SHP77 (cell line): ENCODE measurements at places on chromosomes 3 and 15.

- DNase-seq, result no peak
These were observed 39.0 kb downstream of the LRTM1 start for GRCh38 chr3:54888873-54889272.

DNA sequence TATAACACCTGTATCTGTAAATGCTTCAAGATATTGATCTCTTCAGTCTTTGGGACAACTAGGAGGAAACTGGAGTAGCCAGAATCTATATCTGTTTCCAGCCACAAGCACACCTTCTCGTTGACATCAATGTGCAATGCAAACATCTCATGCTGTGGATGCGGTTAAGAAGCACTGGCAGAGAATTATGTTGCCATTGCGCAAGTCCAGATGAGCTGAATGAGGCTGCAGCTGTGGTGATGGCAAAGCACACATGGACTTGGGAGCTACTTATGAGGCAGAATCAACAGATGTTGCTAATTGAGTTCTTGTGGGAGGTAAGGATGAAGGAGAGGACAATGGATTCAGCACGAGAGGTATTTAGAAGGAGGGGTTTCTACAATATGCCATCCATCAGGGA, 90.9 kb downstream of the STRIT1 start:
- DNase-seq, result no peak

GRCh38 chr3:42148982-42149432, 57.9 kb downstream of the TRAK1 start:
- peak; percentile 64 for DNase-seq

GRCh38 chr3:30516238-30516637, 90.2 kb upstream of the TGFBR2 start:
- DNase-seq, result peak; percentile 3

- DNase-seq, result no peak
These were observed 72.9 kb downstream of the TM4SF4 start for GRCh38 chr3:149547413-149547812.

DNA sequence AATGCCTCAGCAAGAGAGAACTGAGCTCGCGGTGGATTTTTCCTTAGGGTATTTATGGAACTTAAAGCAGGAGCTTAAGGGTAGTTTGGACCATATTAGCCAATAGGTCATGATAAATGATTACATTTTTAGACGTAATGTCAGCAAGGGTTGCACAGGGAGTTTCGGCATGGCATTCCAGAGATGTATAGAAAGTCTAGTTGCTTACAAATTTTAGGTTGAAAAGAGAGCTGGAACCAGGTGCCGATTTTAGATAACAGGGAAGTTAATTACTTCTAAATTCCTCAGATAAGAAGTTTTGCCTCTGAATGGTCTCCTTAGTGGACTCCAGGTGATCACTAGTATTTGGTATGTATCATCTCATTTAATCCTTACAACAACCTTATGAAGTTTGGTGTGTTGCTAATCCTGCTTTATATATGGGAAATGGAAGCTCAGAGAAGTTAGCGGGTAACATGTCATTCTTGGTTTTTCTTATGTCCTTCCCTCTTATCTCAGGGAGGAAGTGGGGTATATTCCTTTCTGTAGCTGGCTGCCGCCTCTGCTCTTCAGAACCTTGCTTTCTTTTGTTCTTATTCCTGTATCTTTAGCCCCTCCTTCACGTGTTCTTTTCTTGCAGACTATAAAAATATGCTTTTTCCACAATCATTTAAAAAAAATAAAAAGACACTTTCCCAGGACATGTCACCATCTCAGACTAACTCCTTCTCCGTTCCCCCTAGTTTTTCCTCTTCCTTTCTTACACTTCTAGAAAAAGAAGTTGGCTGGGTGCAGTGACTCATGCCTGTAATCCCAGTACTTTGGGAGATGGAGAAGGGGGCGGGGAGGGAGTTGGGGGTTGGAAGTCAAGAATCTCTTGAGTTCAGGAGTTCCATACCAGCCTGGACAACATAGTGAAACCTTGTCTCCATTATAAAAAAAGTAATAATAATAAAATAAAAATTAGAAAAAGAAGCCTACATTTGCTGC, 25.7 kb downstream of the IQGAP1 start:
- no peak for DNase-seq

DNA sequence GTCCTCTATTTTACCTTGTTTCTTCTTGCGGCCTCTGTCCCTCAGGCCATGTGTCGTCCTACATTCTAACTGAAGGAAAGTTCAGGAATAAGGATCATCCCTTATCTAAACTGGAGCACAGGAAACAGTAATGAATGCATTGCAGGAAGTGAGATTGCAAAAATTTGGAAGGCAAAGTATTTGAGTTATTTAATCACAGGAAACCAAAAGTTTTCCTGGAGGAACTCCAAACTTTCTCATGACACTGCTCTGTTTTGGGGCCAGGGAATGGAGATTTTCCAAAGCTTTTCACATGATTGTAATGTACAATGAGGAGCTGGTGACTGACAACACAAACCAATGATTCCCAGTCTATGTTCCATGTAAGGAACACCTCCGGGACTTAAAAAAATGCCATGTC, 57.8 kb upstream of the PLSCR4 start:
- DNase-seq, result no peak

- DNase-seq, result no peak
These were observed 327.4 kb downstream of the NAALADL2 start for GRCh38 chr3:175186511-175186910.

DNA sequence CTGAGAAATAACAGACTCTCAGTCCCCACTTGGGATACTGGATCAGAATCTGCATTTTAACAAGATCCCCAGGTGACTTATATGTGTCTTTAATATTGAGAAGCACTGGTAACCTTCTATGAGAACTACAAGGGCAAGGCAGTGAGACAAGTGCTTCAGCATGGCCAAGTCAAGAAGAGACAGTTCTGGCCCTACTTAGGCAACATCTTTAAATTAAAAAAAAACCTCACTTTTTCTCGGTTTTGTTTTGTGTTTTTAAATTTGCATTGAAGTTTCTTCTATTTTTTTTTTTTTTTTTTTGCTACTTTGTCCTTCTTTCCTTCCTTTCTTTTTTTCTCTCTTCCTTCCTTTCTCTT, 42.5 kb upstream of the SPTSSB start:
- DNase-seq, result no peak

DNA sequence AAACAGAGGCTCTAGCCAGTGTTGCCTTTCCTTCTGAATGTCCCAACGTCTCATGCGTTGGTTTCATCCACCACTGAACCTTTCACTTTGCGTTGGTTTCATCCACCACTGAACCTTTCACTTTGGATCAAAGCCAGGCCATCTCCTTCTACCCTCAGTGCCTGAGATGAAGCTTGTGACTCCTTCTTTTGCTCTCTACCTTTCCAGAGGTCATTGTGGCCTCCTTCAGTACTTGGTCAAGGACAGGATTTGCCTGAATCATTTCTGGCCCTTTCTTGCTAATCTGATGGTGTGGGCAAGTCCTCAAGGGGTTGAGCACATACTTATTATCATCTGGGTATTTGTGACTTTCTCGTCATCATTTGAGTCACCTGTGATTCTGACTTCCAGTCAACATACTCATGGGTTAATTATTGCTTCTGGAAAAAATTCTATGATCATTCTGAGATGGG, 50.0 kb downstream of the SELENOT start:
- DNase-seq, result no peak

GRCh38 chr3:111545349-111545748, 3.4 kb downstream of the CD96 start:
- DNase-seq, result no peak

DNA sequence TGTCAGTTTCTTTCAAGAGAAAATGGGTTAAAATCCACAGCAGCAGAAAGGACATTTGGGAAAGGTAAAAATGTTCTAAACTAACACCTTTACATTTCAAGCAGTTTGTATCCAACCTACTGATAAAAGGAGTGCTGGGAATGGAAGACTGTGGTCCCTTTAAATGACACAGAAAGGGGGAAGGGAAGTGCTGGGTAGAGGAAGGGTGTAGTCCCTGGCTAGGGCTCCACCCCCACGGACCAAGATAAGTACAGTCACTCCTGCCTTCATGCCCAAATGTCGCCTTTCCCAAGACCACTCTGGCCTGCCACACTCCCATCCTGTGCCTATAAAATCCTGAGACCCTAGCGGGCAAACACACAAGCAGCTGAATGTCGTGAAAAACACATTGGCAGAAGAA, 350.9 kb upstream of the POU1F1 start:
- no peak for DNase-seq

DNA sequence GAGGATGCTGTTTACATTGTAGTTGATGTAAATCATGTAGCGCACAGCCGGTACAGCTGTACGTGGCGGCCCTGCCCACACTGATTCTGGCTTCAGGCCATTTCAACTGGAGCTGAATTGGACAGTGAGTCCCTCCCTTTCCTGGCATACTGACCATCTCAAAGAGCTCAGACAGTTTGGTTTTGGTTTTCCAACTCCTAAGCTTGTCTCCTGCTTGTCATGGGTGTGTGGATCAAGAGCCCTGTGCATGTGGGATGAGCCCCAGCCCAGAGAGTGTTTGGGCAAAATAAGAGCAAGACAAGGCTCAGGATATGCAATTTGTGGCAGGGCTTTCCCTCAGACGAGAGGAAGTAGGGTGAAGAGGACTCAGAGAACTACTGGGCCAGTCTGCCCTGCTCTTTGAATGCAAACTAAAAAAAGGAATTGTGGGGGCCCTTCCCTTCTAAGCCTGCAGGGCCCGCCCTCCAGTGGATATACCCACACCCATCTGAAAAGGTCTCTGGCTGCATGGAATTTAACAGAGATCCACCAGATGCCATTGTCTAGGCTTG, 13.3 kb downstream of the ITGA11 start:
- peak; percentile 51 for DNase-seq

GRCh38 chr3:48370333-48370713, 1.7 kb upstream of the FBXW12 start:
- no peak for DNase-seq

DNA sequence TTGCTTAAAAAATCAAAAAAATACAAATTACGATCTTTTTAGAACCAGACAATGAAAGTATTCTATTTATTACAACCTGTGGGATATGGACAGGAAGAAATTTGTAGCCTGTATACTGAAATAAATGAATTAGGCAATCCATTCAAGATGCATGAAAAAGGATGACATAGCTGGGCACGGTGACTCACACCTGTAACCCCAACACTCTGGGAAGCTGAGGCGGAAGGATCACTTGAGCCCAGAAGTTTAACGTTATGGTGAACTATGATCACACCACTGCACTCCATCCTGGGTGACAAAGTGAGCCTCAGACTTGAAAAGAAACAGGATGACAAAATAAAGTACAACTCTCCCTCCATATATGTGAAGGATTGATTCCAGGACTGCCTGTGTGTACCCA, 74.1 kb downstream of the MSL2 start:
- DNase-seq, result no peak

DNA sequence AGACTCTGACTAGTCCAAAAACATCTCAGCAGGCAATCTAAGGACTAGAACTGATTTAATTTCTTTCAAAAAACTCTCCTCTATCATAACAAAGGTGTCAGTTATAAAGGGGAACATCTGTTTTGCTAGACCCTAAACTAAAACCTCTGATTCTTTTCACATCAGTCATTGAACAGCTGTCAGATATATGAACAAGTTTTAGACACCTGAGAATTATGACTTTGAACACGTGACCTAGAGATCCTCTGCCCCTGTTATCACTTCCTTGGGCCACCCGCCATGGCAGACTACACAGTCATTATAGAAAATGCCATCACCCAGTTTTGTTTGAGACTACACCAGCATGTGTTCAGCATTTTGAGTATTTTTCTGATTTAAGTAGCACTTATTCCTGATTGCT, 282.3 kb upstream of the TBL1XR1 start:
- no peak for DNase-seq

GRCh38 chr3:15271785-15272381, 60.5 kb downstream of the SH3BP5 start:
- DNase-seq, result no peak

GRCh38 chr3:30649572-30650318, 43.3 kb downstream of the TGFBR2 start:
- no peak for DNase-seq

GRCh38 chr3:161349529-161350312, 21.6 kb downstream of the SPTSSB start:
- no peak for DNase-seq

DNA sequence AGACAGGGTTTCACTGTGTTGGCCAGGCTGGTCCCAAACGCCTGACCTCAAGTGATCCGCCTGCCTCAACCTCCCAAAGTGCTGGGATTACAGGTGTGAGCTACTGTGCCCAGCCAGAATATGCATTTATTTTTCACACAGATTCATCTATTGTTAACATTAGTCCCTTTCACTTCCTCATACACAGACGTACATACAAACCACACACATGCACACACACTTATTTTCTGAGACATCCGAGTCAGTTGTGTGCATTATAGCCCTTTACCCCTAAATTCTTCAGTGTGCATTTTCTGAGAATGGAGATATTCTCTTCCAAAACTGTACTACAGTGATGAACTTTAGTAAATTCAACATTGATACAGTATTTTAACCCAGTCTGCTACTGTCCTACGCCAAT, 15.0 kb upstream of the MEX3B start:
- DNase-seq, result no peak

GRCh38 chr15:34336991-34337556, 507 bp downstream of the SLC12A6 start:
- DNase-seq, result peak; percentile 18

DNA sequence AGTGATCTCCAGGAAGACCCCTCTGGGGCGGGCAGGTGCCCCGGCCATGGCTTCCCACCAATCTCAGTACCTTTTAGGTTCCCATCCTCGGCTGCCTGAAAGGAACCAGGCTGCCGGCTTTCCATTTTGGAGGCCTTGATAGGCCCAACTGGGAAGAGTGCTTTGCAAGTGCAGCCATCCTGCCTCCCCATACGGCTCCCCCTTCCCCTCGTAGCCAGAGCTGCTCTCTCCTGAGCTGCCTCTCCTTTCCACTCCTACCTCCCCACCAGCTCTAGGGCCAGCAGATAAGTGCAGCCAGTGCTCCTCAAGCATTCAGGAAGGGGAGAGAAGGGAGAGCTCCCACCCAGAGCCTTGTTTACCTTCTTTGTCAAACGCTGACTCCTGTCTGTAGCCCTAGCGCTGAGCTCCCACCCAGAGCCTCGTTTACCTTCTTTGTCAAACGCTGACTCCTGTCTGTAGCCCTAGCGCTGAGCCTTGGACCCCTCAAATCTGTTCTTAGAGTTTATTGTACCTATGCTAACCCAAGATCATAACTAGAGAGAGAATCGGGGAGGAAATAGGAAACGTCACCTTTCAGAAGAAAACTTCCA, 133.0 kb downstream of the LRRK1 start:
- no peak for DNase-seq

- no peak for DNase-seq
These were observed 117.4 kb upstream of the ABHD17C start for GRCh38 chr15:80577552-80578205.

DNA sequence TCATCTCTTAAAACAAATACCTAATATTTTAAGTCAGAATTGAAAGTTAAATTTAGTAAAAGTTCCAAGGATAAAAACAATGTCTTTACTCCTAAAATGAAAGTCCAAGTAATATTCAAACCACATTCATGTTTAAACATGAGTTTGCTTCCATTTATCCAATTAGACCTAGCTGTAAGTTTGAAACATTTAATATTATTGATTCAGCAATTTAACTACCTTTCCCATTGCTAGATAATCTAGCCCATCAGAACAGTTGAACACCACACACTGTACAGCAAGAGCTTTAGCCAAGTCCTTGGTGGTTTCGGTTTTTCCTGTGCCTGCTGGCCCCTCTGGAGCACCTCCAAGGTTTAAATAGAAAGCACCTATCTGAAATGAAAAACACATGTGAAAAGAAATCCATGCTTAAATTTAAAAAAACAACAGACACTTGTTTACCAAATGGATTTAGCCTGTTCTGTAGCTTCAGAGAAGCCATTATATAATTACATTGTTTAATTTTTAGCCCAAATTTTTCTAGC, 97.8 kb downstream of the DNAH12 start:
- no peak for DNase-seq

- DNase-seq, result no peak
These were observed 21.6 kb upstream of the SLC6A20 start for GRCh38 chr3:45817831-45818522.
